Right cardiac atrium (tissue), 5 donors: ENCODE measurements at places on chromosomes 2 and 18. TPM values are rescaled to one million over a fixed set of nuclear protein-coding genes. Genes with fewer than 3 reads are reported as not detected.

ASXL3 gene
- 11.4 TPM for total RNA-seq

KIF1A gene
- 45.3 TPM for total RNA-seq

GKN1 gene
- total RNA-seq = not detected

CAPN14 gene
- 0.08 TPM for total RNA-seq

CUL3 gene
- total RNA-seq = 65.3 TPM

GCG gene
- not detected for total RNA-seq

- DNase-seq = no peak
These were observed 43.1 kb upstream of the RTN4 start for GRCh38 chr2:55093381-55093780.

- DNase-seq = no peak
These were observed 6.2 kb upstream of the TMEM87B start for GRCh38 chr2:112048887-112049286.

DNA sequence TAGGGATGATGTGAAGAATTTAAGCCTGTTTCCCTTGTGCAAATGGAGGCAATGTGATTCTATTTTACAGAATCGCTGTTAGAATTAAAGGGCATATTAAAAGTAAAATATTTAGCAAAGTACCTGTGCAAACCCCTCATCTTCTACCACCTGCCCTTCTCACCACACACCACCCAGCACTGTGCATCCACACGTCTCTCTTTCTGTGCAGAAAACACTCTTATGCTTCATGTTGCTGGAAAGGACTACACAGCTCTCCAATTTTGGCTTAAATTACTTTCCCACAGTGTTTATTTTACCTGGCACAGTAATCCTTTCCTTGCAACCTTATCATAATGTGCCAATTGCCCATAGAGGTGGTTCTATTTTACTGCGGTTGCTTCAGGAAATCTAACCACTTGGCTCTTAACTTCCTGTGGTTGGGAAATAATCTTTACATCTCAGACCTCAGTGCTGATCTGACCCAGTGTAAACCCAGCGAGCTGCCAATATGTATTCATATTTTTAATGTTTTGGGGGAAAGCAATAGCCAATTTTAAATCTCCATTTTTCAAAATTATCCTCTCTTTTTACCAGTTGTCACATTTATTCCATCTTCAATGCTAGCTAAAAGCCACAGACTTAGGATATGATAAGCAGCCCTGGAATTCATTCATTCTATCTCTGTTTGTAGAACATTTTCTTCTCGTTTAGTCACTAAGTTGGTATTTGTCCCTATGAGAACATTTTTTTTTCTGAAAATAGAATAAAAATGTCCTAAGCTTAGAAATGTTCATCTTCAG is 250.9 kb downstream of the DSEL start:
- DNase-seq = no peak

- no peak for DNase-seq
These were observed 59.3 kb upstream of the CCDC68 start for GRCh38 chr18:55018602-55019001.

DNA sequence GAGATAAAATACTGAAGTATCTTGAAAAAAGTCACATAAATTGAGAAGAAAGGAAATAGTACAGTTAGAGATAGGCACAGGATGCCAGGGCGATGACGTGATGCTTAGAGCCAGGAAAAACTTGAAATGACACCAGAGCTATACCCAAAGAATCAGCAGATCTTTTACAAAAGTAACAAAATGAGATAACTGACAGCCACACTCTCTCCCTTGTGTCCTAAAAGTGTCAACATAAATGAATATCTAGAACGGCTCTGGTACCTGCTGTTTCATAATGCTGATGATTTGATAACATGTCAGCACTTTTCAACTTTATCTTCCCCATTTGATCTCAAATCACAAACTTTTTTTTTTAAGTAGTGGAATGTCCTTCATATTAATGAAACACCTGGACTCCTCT is 45.6 kb upstream of the ZC3H15 start:
- no peak for DNase-seq

- no peak for DNase-seq
These were observed 110.5 kb downstream of the ZFP36L2 start for GRCh38 chr2:43115881-43116280.

DNA sequence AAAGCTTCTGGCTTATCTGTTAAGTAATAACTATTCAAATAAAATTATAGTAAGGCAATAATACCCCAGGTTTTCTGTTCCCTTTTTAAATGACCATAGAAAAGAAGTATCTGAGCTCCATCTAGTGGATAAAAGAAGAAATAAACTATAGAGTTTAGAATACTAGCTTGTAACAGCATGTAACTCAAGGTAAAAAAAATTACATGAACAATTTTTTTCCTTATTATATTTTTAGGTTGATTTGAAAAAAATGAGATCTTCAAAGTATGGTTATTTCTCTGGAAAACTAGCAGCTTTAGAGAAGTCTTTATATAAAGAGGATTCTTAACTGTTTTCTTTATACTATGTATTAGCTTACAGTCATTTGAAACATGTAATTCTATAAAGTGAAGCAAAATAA is 58.1 kb downstream of the NCKAP1 start:
- no peak for DNase-seq

DNA sequence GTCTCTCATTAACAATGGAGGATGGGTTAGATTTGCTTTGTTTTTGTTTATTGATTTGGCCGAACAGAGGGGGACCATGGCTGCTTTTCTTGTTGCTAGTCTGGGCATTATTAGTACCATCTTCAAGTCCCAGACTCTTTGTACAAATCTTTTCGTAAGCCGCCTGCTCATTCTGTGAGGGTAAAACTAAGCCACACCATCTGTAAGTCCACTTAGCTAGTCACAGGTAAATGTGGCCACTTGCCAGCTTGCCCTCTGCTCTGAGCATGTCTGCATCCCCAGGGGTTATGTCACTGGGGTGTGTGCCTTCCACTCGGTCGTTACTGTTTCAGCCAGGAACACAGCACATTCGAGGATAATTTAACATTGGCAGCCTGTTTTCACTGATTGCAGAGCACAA is 85.6 kb downstream of the SMIM21 start:
- DNase-seq = no peak

GRCh38 chr2:158512323-158512722 is 55.6 kb downstream of the PKP4 start:
- DNase-seq = no peak

DNA sequence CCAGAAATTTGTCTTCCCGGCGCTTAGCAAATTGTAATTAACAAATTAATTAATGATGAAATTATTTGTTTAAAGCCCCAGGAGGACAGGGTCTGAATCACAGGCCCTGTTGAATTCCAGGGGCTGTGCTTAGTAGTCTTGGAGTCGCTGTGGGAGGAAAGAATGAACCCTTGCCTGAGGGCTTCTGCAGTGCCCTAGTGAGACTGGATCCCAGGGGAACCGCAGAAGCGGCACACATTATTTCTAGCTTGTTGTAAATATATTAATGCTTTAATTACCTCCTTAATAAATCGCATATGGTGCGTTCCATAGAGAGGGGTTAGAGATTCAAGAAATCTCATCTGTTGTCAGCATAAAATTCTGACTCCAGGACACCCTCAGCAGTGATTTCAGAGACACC is 235.4 kb downstream of the CELF4 start:
- DNase-seq = no peak

DNA sequence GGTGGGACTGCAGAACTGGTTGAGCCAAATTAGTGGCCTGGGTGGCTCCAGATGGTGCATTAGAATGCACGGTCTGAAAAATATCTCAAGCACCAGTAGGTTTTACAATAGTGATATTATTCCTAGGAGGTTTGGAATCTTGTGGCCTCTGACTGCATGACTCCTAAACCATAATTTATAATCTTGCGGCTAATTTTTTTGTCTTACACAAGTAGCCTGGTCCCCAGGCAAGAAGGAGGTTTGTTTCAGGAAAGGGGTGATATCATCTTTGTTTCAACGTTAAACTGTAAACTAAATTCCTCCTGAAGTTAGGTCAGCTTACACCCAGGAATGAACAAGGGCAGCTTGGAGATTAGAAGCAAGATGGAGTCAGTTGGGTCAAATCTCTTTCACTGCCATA is 98.9 kb upstream of the ARL4C start:
- no peak for DNase-seq

- DNase-seq = no peak
These were observed 6.1 kb upstream of the FAM171B start for GRCh38 chr2:186687807-186688211.

DNA sequence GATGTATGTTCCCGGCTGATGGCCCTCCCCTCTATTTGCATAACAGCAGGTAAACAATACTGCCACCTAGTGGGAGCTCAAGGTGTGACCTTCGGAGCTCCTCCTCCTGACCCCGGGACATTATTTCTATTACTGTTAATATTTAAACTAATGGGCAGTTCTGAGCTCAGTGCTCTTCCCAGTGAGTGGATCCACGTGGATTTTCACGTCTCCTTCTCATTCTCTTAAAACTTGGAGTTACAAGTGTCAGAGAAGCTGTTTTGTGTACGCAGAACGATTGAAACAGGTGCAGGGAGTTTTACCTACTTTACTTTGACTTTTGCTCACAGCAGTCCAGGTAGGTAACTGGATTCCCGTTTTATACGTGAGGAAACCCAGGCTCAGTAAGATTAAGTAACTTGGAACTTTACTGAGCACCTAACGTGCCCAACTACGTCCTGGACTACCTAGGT is 127.3 kb downstream of the PRKCE start:
- peak; percentile 76 for DNase-seq

DNA sequence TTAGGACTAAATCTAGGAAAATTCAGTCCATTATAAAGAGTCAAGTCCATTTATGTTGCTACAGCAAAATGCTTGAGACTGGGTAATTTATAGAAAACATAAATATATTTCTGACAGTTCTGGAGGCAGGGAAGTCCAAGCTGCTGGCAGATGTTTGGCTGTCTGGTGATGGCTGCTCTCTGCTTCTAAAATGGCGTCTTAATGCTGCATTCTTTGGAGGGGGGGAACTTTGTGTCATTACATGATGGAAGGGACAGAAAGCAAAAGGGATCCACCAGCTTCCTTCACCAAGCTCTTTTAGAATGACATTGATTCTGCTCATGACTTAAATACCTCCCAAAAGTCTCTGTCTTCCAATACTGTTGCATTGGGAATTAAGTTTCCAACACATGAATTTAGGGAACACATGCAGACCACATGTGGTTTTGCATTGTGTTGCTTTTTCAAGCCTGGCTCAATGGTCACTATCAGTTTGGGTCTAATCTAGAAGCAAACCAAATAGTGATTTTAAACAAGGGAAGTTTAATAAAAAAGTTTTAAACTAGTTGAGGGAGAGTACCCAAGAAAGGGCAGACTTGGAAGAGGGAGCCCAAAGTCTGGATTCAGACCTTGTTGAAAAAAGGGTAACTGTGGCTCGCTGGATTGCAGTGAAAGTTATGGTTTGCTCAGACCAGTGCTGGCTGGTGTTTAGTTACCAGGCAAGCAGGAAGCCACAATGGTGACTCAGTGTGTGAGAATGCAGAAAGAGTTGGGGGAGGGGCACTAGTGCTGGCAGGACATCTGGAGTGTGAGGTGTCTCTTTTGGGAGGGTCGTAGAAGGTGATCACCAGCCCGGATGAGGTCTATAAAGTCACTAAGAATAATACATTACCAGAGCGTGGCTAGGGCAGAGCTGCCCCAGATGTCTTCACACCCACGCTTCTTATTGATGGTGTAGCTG is 30.8 kb downstream of the C18orf54 start:
- DNase-seq = no peak

GRCh38 chr2:28635191-28635611 is 116.4 kb upstream of the PPP1CB start:
- DNase-seq = no peak

DNA sequence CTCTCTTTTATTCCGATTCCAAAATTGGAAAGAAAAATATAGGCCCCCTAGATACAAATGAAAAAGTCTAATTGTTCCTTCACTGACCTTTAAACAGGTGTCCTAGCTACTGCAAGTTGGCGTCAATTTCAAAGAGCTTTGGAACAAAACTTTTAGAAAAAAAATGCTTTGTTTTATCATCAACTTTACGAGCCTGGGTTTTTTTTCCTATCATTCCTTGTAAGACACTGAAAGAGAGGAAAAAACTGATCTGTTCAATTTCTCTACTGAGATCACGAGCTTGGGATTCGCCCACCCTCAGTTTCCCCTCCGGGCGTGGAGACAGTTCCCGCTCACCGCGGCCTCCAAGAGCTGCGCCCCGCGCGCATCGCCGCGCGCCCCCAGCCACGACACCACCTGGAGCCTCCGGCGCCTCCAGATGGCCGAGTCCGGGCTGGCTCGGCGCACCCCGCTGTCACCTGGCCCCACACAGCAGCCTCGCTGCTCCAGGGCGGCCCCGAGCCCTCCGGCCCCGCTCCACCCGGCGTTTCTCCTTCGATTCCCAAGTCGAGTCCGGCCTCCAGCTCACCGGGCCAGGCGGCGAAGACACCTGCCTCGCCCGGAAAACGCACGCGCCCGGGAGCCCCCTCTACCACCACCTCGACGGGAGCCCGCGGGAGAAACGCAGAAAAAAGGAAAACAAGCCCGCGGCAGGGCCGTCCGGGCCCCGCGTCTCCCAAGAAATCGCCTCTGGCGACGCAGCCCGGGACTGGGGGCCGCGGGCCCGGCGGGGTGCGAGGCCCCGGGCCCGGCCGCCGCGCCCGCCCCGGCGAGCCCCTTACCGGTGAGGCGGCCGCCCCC is 656 bp downstream of the TBC1D8 start:
- DNase-seq = peak; percentile 74

DNA sequence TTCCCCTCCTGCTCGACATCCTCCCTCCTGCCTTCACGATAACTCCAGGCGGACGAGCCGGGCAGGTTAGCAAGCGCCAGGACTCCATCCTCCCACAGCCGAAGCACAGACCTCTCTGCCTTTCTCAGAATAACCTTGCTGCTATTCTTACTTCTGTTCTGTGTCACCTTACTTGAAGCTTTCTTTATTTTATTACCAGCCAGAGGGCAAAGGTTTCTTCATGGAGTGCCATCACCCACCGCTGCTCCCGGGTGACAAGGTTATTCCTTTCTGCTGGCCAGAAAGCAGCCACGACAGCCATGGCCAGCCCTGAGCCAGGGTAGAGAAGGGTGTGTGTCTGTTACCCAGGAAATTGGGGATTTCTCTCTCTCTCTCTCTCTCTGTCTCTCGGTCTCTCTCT is 227.1 kb downstream of the ANAPC1 start:
- DNase-seq = no peak

- no peak for DNase-seq
These were observed 233.4 kb downstream of the SOX11 start for GRCh38 chr2:5925604-5926003.

DNA sequence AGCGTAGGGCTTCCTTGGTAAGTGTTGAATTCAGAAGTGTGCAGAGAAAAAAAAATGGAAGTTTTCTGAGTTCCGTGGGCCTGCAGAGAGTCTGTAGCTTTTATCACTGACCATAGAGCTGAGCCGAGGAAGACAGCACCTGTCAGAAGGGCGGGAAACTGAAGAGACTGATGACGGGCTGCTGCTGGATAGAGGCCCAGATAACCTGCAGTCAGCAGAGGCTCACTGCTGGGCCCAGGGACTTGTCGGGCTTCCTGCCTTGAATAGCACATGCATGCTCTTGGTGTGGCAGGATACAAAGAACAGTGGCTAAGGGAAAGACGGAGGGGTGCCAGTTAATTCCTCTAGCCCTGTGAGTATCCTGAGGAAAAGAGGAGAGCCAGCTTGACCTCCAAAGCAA is 166.4 kb downstream of the MGAT5 start:
- no peak for DNase-seq
